ENCODE measurements at places on chromosomes 2 and 18.

- no peak for DNase-seq
Observed at GRCh38 chr2:73999881-74000597, 15.3 kb downstream of the TET3 start.

GRCh38 chr2:212708355-212708754 is 169.8 kb upstream of the ERBB4 start:
- DNase-seq, result no peak

DNA sequence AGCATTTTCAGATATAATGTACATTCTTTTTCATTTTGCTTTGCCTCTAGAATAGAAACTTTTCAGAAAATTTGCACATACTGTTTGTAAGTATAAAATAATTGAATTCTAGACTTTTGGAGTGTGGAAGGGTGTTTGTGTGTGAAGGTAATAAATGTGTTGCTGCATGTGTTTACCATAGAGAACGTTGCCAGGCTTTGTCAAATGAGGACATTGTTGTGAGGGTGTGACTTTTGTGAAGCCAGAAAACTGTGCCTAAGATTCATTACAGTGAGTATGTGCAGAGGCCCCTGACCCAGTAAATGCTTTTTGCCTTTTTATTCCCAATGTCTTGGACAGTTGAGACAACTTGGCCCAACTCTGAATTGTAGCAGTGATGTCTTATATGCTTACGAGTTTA is 30.4 kb upstream of the EPB41L5 start:
- DNase-seq, result no peak

GRCh38 chr2:159714247-159714930 is 2.1 kb downstream of the MARCHF7 start:
- DNase-seq, result no peak

DNA sequence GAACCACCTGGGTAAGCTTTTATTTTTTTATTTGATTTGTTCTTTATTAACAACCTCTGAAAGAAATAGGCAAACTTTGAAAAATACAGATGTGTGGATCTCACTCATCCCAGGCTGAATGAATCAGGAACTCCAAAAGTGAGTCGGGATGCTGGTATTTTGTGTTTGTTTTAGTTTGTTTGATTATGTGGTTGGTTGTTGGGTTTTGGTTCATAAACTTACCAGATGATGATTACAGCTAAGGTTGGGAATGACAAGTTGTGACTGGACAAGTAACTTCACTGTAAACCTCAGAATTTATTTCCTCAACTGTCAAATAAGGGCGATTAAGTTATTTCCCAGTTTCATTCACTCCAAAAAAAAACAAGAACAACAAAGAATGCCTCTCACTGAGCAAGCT is 80.5 kb upstream of the KIF5C start:
- no peak for DNase-seq

- no peak for DNase-seq
Observed at GRCh38 chr18:51165296-51165695, 32.2 kb downstream of the MEX3C start.

DNA sequence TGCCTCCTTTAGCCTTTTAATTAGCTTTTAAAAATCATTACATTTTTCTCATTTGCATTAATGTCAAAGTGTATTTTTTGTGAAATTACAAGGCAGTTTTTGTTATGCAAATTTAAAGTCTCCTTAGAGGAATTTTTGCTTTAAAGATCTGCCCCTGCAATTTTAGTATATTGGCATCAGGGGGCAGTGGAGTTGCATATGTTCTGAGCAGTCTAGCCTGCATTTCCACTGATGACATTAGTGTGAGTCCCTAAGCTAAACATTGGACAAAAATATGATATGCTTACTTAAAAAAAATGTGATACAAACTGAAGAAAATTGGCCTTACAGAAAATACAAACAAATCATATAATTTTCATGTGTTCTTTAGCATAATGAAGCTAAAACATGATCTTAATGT is 426.5 kb downstream of the SLC4A3 start:
- DNase-seq, result no peak

DNA sequence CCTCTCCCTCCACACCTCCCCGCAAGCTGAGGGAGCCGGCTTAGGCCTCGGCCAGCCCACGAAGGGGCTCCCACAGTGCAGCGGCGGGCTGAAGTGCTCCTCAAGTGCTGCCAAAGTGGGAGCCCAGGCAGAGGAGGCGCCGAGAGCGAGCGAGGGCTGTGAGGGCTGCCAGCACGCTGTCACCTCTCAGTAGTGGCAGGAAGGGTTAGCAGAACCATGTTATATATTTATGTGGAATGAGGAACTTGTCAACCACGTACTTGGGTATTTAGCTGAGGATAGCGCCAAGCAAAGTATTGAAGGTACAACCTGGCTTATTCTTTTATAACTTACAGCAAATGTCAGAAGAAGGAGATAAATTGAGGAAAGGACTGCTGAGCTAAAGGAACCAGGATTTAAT is 144.1 kb upstream of the MGAT5 start:
- DNase-seq, result no peak

DNA sequence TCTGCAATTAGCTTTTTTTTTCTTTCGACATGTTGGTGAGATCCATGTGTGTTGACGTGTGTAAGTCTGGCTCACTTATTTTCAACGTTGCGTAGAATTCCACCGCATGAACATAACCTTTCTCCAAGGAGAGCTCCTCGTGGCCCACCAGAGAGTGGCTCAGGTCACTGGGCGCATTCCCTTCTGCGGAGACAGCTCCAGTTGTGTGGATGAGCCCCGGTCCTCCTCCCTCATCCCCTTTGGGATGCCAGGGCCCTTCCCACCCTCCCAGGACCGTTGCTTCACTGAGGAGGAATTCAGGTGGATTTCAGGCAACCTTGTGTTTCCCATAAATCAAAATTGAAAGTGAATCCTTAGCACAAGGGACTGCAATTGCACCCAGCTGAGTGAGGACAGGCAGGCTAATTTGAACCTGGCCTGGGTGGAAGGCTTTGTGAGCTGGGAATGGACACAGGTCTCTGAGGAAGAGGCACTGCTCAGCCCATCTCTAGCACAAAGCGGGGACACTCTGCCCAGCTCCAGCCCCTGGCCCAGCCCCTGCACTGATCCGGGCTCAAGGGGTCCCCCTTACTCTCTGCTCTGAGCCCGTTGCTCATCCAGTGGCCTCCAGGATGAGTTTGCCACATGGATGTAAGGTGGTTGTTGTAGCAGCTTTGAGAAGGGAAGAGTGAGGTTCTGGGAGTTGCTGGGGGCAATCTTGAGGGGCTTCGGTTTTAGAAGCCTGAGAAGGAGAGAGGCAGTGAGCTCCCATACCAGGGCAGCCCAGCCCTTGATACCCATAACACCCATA is 57.8 kb upstream of the HAAO start:
- DNase-seq, result no peak

DNA sequence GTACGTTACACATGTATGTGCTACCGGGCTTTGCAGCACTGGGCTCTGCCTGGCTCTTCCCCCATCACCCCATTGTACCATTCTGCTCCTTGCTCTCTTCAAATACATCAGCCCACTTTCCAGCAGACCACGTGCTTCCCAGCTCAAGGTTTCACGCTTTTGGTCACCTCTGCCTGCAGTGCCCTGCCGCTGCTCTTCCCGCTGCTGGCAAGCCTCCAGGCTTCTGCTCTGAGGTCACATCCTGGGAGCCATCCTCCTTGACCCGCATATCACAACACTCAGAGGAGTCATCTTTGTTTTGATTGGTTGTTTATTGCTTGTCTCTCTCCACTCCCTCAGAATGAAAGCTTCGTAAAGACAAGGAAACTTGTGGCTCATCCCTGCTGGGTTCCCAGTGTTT is 34.1 kb downstream of the KIF5C start:
- DNase-seq, result no peak

DNA sequence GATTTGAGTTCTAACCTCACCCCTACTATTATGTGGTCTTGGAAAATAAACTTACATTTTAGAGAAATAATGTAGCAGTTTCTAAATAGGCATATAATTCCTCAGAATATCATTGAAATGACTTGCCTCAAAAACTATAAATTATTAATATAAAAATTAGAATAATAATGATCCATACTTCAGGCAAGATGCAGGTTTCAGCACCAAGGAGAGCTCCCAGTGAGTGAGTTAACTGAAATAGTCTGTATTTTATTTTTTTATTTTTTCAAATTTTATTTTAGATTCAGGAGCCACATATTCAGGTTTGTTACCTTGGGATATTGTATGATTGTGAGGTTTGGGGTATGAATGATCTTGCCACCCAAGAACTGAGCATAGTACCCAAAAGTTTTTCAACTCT is 472.2 kb upstream of the DCC start:
- DNase-seq, result no peak
